ENCODE measurements at places on chromosomes 7 and 10. TPM values are rescaled to one million over a fixed set of nuclear protein-coding genes. Genes with fewer than 3 reads are reported as not detected.

Gene MUC12
- not detected for total RNA-seq

Gene TBRG4
- 116 TPM for total RNA-seq

Gene SFRP5
- total RNA-seq, result 0.94 TPM

Gene FRAT1
- total RNA-seq, result 4.5 TPM

Gene OSBPL3
- 17.7 TPM for total RNA-seq

Gene HOXA1
- total RNA-seq, result 1.1 TPM

Gene PLA2G12B
- not detected for total RNA-seq

Gene AEBP1
- total RNA-seq, result 46.1 TPM

Gene RNLS
- total RNA-seq, result not detected

Gene NRG3
- total RNA-seq, result 0.16 TPM

Gene ELFN1
- 0.24 TPM for total RNA-seq

Gene OPALIN
- total RNA-seq, result not detected

Gene CALML5
- total RNA-seq, result not detected

Gene TAX1BP1
- 84.5 TPM for total RNA-seq

Gene RELN
- under 0.01 TPM for total RNA-seq

Gene GPR26
- not detected for total RNA-seq

Gene ITGA8
- 0.03 TPM for total RNA-seq

Gene STEAP1
- total RNA-seq, result 5.6 TPM

Gene PPP1R3C
- not detected for total RNA-seq

Gene C10orf143
- 1.4 TPM for total RNA-seq

Gene RBM17
- 47.6 TPM for total RNA-seq

Gene NPY4R
- not detected for total RNA-seq

Gene EPHA1
- 0.04 TPM for total RNA-seq

Gene ANKRD30A
- 7.1 TPM for total RNA-seq

Gene TAS2R5
- not detected for total RNA-seq

Gene LRMDA
- total RNA-seq, result 4.5 TPM

Gene PNLIP
- total RNA-seq, result not detected

Gene C10orf53
- total RNA-seq, result not detected

Gene HMX2
- total RNA-seq, result not detected

Gene MOGAT3
- total RNA-seq, result not detected

Gene SVOPL
- total RNA-seq, result not detected

Gene LRRD1
- total RNA-seq, result 0.15 TPM

Gene ZNF736
- 15.5 TPM for total RNA-seq

Gene NUTM2E
- not detected for total RNA-seq

Gene PRSS37
- total RNA-seq, result not detected

Gene SLC13A1
- total RNA-seq, result not detected

Gene IFT22
- 29.0 TPM for total RNA-seq

Gene OR2A5
- total RNA-seq, result not detected

Gene TEX47
- not detected for total RNA-seq

Gene LOXL4
- total RNA-seq, result 393 TPM

Gene FAM180A
- total RNA-seq, result not detected

Gene STK31
- 0.29 TPM for total RNA-seq

Gene PAX4
- not detected for total RNA-seq

Gene RABGEF1
- total RNA-seq, result 20.5 TPM

Gene TAS2R41
- total RNA-seq, result not detected

Gene UPK3B
- total RNA-seq, result 3.9 TPM

Gene ASB10
- not detected for total RNA-seq

Gene MICALL2
- total RNA-seq, result 18.1 TPM

Gene GNAI1
- total RNA-seq, result 11.2 TPM

Gene CHPF2
- 40.2 TPM for total RNA-seq

Gene ANKRD61
- total RNA-seq, result 0.19 TPM
